ENCODE measurements at places on chromosomes 16 and 17.

- H3K4me3 ChIP-seq: no peak overlapping the region
- DNase-seq: no peak
- no peaks in the 10 kb centered on the region for H3K36me3 ChIP-seq
- no peaks in the 10 kb centered on the region for H3K27me3 ChIP-seq
These were observed 10.8 kb downstream of the CPNE2 start for GRCh38 chr16:57102888-57103851.

GRCh38 chr16:47925811-47926460 is 229.9 kb downstream of the ABCC12 start:
- no peak overlapping the region for H3K4me3 ChIP-seq
- H3K36me3 ChIP-seq: no peaks in the 10 kb centered on the region
- no peak overlapping the region for H3K27ac ChIP-seq
- H3K4me1 ChIP-seq: no peaks in the 10 kb centered on the region

DNA sequence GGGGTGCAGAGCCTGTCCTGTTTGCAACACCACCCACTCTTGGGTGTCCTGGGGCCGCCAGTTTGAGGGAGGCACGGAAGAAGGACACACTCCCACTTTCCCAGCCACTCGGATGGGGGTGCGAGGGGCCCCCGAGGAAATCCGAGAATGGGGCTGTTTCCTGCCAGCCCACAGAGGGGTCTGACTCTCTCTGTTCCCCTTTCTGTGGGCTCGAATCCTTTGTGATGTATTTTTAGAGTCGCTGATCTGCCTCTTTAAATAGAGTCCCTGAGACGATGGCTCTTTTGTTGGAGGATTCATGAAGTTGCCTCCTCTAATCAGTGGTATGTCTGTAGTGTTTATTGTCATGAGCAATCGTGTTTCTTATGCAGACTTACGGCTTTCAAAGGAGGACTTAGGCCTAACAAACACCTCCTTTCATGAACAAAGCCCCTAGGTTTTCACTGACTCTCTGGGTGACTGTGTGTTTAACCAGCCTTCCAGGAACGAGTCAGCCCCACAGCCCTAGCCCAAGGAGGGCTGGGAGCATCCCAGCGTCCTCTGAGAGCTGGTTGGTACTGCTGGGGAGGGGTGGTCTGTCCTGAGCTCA is 29.1 kb downstream of the CIBAR2 start:
- no peak overlapping the region for H3K27ac ChIP-seq
- H3K4me3 ChIP-seq: no peak overlapping the region
- H3K36me3 ChIP-seq: no peaks in the 10 kb centered on the region
- peaks cover 5% of the 10 kb centered on the region for H3K4me1 ChIP-seq

DNA sequence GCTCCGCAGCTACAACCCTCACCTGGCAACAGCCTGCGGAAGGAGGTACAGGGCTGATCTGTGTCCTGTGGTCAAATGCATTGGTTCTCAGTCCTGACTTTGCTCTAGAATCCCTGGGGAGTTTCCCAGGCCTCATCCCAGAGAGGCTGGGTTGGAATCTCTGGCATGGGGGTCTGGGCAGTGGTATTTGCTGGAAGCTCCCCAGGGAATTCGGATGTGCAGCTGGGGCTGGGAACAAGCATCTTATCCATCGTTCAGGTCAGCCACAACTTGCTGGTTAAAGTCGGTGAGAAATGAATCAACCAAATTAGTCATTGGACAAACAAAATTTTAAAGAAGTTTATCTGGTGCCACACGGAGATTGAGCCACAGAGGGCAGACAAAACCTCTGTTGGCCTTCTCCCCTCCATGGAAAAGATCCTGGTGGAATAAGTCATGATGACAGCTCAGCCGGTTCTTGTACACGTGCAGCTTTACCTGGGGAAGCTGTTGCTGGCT is 231.2 kb downstream of the FOXL1 start:
- peak; percentile 36 for DNase-seq
- no peak overlapping the region for H3K27ac ChIP-seq
- H3K27me3 ChIP-seq: peaks cover 6% of the 10 kb centered on the region
- no peaks in the 10 kb centered on the region for H3K36me3 ChIP-seq

- no peaks in the 10 kb centered on the region for H3K4me1 ChIP-seq
- no peak overlapping the region for H3K4me3 ChIP-seq
- peaks cover 4% of the 10 kb centered on the region for H3K36me3 ChIP-seq
- no peak overlapping the region for H3K27ac ChIP-seq
- no peak for DNase-seq
These were observed 30.0 kb downstream of the ANKFY1 start for GRCh38 chr17:4233668-4234258.

DNA sequence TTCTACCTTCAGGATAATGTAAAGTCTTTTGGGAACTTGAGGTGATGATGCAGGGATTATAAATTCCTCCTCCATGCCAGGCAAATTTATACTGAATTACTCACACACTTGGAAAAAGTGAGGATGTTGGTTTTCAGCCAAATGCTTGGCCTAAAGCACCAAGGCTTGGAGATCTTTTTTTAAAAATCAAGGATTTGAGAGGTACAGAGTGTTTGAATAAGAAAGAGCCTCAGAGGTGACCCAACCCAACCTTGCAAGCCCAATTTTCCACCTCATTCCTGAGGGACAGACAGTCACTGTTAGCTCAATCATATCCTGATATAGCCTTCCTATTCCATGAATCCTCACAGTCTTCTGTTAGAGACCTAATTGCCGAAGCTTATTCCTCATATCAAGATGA is 14.0 kb downstream of the GRIN2A start:
- H3K4me3 ChIP-seq: no peak overlapping the region
- H3K27me3 ChIP-seq: no peaks in the 10 kb centered on the region
- no peak for DNase-seq
- peaks cover under 1% of the 10 kb centered on the region for H3K4me1 ChIP-seq
- no peak overlapping the region for H3K27ac ChIP-seq

DNA sequence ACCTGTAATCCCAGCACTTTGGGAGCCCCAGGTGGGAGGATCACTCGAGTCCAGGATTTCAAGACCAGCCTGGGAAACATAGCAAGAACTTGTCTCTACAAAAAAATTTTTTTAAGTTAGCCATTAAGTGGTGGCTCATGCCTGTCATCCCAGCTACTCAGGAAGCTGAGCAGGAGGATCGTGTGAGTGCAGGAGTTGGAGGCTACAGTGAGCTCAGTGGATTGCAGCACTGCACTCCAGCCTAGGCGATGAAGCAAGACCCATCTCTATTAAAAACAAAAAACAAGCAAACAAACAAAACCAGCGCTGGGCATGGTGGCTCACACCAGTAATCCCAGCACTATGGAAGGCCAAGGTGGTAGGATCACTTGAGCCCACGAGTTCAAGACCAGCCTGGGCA is 38.0 kb downstream of the HEATR3 start:
- DNase-seq: no peak
- no peaks in the 10 kb centered on the region for H3K4me1 ChIP-seq
- no peaks in the 10 kb centered on the region for H3K27me3 ChIP-seq
- H3K27ac ChIP-seq: no peak overlapping the region

DNA sequence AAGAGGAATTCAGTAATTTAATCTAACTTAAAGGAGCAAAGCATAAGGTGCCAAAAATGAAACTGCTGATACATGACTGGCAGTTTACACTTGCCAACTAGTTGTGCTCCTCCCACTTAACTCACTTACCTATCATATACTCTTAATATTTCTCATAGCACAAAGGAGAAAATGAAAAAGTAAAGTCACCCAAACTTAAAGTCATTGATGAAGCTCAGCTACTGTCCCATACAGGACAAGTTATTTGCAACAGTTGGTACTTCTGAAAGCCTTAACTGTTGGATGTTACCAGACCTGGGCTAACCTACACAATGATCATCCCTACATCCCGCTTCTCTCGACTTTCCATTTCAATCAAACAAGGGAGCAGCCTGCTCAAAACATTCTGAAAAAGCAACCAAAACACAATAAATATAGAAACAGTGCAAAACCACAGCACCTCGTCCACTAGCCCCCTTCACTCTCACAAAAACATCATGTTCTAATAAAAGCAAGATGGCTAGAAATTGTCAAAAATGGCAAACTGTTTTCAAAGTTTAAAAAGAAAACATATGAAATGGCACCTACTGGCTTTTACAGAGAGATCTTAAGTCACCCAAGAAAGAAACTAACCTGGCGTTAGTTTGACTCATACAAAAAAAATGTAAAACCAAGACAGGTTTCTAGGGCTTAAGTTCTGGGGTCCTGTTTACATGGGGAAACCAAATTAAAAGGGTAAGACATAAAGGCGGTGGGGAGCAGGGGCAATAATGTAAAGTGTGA is 868 bp downstream of the MED13 start:
- H3K27me3 ChIP-seq: no peaks in the 10 kb centered on the region
- DNase-seq: no peak
- peak overlapping the region; percentile 94 for H3K4me3 ChIP-seq
- H3K27ac ChIP-seq: no peak overlapping the region
- H3K36me3 ChIP-seq: no peaks in the 10 kb centered on the region
- H3K4me1 ChIP-seq: peaks cover 1% of the 10 kb centered on the region

GRCh38 chr16:2720719-2721633 is 952 bp upstream of the PRSS27 start:
- no peaks in the 10 kb centered on the region for H3K27me3 ChIP-seq
- no peaks in the 10 kb centered on the region for H3K4me1 ChIP-seq
- DNase-seq: peak; percentile 93
- H3K36me3 ChIP-seq: no peaks in the 10 kb centered on the region

DNA sequence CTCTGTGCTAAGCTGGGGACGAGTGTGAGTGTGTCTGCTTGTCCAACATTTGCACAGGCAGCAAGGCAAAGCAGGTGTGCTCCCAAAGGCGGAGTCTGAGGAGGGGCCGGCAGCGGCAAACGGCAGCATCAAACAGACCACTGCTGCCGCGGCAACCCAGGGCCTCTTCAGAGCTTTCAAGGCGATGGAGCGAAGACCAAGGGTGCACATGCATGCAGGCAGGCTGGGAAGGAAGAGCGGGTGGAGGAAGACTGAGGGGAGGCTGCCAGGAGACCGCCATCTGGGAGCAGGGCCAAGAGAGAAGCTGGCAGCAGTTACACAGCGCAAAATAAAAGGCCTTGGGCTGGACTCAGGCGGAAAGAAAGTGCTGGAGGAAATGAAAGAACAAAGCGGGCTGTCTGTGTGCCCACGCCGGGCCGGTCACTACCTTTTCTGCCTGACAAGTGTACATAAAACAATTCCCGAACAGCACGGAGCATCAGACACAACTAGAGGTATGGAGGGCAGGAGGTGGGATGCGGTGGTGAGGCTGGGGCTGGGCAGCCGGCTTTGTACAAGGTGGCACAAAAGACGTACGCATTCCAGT is 8.5 kb downstream of the TIMM22 start:
- no peaks in the 10 kb centered on the region for H3K27me3 ChIP-seq
- no peaks in the 10 kb centered on the region for H3K4me1 ChIP-seq
- H3K36me3 ChIP-seq: peaks cover 5% of the 10 kb centered on the region
- no peak overlapping the region for H3K4me3 ChIP-seq
- H3K27ac ChIP-seq: no peak overlapping the region

GRCh38 chr16:54341892-54342776 is 55.5 kb upstream of the IRX3 start:
- no peak overlapping the region for H3K27ac ChIP-seq
- no peaks in the 10 kb centered on the region for H3K36me3 ChIP-seq
- H3K4me1 ChIP-seq: no peaks in the 10 kb centered on the region
- no peak for DNase-seq

DNA sequence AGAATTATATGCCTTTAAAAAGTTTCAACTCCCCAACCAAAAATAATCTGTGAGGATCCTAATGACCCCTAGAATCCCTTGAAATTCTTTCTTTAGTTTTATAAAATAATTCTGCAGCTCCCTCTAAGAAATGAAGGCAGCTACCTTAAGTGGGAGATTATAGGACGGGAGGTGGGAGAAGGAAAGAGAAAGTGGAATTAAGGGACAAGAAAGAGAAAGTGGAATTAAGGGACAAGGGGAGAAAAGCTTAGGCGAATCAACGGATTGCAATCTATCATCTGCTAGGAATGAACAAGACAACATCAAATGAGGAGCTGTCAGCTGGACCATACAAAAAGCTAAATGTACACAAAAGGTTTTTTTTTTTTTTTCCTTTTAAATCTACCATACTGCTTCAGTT is 262.0 kb downstream of the ZFHX3 start:
- no peak overlapping the region for H3K27ac ChIP-seq
- no peaks in the 10 kb centered on the region for H3K4me1 ChIP-seq
- H3K36me3 ChIP-seq: no peaks in the 10 kb centered on the region
- H3K4me3 ChIP-seq: no peak overlapping the region
- no peaks in the 10 kb centered on the region for H3K27me3 ChIP-seq
- no peak for DNase-seq

GRCh38 chr16:86134802-86135461 is 236.0 kb downstream of the IRF8 start:
- H3K27ac ChIP-seq: no peak overlapping the region
- DNase-seq: no peak
- H3K27me3 ChIP-seq: no peaks in the 10 kb centered on the region
- no peaks in the 10 kb centered on the region for H3K4me1 ChIP-seq
- H3K36me3 ChIP-seq: no peaks in the 10 kb centered on the region

DNA sequence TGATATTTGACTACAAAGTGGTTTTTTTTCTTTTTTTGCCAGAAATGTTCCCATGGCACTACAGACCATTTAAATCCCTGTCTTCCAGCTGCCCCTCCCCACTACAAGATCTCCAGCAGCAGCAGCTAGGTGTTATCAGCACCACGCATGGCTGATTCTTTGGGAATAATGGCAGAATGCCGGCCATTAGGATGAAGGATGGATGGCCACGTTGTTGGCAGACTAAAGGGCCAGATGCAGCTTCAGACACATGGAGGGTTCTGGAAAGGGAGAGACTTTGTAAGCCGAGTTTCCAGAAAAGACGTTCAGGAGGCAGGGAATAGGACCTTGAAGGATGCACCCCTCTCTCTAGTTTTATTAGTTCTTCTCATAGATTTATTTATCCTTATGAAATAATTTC is 10.3 kb upstream of the MED9 start:
- H3K4me1 ChIP-seq: no peaks in the 10 kb centered on the region
- no peak for DNase-seq
- no peaks in the 10 kb centered on the region for H3K36me3 ChIP-seq
- H3K27me3 ChIP-seq: no peaks in the 10 kb centered on the region
- no peak overlapping the region for H3K27ac ChIP-seq

- peaks cover 5% of the 10 kb centered on the region for H3K36me3 ChIP-seq
- H3K27me3 ChIP-seq: no peaks in the 10 kb centered on the region
- H3K27ac ChIP-seq: no peak overlapping the region
- peak; percentile 13 for DNase-seq
- peaks cover 4% of the 10 kb centered on the region for H3K4me1 ChIP-seq
These were observed 643 bp downstream of the HIGD1B start for GRCh38 chr17:44848257-44848795.

- no peak for DNase-seq
- no peaks in the 10 kb centered on the region for H3K4me1 ChIP-seq
- H3K4me3 ChIP-seq: no peak overlapping the region
- peaks cover 35% of the 10 kb centered on the region for H3K36me3 ChIP-seq
These were observed 30.8 kb downstream of the PLCD3 start for GRCh38 chr17:45101546-45101882.

- H3K27ac ChIP-seq: no peak overlapping the region
- no peaks in the 10 kb centered on the region for H3K4me1 ChIP-seq
- H3K27me3 ChIP-seq: no peaks in the 10 kb centered on the region
- DNase-seq: no peak
These were observed 8.5 kb downstream of the HIRIP3 start for GRCh38 chr16:29986931-29987330.

- peaks cover 2% of the 10 kb centered on the region for H3K36me3 ChIP-seq
- H3K27ac ChIP-seq: peak overlapping the region; percentile 10
- H3K27me3 ChIP-seq: no peaks in the 10 kb centered on the region
- H3K4me1 ChIP-seq: peaks cover 2% of the 10 kb centered on the region
- no peak for DNase-seq
These were observed 678 bp downstream of the EXOC7 start for GRCh38 chr17:76102944-76103273.
